ENCODE measurements at places on chromosomes 16 and 17.

- peak; percentile 81 for DNase-seq
These were observed 234.9 kb upstream of the CIBAR2 start for GRCh38 chr16:85347213-85347591.

DNA sequence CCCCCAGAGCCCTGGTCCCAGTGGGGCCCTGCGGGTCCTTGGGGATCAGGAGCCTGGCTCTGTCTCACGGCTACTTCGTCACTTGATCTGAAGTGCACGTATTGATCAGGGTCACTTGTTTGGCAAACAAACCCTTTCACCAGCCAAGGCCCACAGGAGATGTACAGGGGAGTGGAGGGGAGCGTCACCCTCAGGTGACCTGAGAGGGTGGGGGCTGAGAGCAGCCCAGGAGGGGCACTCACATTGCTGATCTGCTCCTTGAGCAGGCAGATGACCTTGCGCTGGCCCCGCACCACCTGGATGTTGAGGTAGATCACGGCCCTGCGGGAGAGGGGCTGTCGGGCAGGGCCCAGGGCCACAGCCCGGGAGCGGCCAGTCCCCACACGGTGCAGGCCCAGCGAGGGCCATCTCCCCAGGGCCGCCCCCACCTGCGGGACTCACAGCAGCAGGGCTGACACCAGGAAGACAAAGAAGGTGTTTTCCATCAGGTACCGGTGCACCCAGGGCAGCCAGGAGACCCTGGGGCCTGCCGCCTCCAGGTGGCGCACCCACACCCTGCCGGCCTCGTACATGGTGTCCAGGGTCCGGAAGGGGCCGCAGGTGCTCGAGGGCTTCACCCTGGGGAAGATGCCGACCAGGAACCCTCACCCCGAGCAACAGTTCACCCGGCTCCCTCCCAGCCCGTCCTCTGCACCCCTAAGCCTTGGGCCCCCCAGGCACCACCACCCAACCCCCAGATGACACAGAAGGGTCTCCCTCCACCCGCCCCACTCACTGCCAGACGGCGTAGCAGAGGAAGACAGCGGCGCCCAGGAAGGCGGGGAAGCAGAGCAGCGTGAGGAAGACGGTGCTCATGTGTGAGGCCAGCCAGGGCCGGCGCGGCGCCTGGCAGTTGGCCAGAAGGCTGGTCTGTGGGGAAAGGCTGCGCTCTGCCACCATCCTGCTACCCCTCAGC is 11.3 kb downstream of the TMC6 start:
- DNase-seq, result no peak

DNA sequence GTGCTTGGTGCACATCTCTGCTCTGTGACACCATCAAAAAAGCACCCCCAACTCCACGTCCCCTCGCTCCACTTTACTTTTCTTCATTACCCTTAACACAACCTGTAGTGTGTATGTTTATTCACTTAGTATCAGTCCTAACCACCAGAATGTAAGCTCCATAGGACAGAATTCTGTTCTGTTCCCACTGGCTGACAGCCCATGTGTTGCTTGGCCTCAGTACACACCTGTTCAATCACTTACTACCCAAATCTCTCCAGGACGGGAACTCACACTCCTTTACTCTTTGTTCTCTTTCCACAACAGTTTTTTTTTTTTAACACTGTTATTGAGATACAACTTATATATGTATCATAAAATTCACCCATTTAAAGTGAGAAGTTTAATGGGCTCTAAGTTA is 119.6 kb downstream of the MAF start:
- no peak for DNase-seq

DNA sequence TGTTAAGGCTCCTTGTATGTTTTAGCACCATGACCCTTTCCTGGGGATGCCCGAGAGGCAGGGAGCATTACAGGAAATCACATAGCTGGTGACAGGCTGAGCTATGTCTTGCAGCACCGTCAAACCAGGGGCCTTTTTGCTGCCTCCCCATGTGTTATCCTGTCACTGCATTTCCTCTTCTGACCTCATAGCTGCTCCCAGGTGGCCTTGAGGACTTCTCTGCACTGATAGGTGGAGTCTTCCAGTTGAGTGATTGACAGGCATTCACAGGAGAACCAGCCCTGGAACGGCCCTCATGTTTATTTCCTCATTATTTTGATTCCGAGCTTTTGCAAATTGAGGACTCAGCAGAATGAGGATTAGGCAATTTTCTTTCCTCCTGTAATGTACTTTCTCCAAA is 349.6 kb downstream of the HAPSTR1 start:
- no peak for DNase-seq

DNA sequence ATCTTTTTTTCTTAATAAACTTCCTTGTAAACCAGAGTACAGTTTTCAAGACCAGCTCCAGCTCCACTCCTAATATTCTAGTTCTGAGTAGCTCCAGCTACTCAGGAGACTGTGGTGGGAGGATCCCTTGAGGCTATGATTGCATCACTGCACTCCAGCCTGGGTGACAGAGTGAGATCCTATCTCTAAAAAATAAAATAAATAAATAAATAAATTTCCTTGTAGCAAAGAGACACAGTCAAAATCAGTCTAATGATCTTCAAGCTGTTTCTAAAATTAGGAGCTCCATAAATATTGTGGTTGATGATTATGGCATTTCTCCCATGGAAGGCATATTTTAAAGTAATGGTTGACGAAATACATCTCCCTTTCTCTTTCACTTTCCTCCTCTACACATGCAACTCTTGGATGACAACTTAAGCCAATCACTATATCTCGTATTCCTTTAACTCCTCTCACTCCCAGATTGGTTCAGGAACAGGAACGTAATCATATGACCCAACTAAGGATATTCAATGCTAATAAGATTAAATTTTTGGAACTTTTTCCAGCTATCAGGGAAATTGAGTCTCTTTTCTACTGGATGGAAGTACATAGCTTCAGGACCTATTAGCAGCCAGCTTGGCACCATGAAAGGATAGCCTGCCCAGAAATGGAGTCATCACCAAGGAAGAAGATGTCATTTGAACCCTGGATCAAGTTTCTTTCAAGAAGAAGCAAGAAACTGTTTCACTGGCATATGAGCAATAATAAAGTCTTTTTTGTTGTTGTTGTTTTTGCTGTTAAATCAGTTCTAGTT is 42.1 kb upstream of the TAOK1 start:
- no peak for DNase-seq
